Stimulated activated CD8-positive, alpha-beta memory T cell treated with anti-CD3 and anti-CD28 coated beads, Interleukin-15, amount 100 ng/mL, for 48 hours (primary cell): ENCODE measurements at places on chromosomes 16 and 17.

DNA sequence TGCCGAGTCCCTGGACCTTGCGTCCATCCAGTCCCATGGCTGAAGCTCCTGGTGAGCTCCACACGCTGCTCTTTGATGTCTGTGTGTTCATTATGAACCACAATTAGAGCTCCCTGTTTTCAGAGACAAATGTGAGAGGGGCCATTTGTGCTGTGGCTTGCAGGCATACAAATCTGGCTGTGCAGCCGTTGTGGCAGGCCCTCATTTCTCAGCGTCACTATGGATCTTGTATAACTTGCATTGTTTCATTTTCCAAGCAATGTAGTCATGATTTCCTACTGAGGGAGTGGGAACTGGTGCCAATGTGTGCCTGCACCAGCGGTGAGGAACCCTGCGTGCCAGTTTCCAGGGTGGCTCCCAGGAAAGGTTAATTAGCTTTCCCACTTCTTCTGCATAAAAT is 542.6 kb downstream of the TMEM114 start:
- no peak for DNase-seq

DNA sequence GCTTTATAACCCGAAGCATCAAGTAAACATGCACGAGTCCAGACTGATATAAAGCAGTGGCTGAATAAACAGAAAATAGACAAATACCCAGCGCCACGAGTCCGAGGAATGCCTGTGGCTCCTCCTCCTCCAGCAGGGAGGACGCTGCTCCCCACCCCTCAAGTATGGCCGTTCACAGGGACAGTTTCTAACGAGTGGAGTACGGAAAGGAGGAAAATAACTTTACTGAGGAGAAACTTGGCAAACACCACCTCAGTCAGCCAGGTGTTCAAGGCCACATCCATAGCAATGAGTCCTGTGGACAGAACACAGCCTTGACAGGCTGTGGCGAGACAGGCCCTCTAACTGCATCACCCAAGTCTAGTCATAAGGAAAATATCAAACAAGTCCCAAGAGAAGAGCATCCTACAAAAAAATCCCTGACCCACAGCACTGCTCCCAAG is 9.2 kb downstream of the ZDHHC7 start:
- no peak for DNase-seq

- DNase-seq: no peak
Observed at GRCh38 chr17:1036171-1036844, 39.4 kb downstream of the TIMM22 start.

DNA sequence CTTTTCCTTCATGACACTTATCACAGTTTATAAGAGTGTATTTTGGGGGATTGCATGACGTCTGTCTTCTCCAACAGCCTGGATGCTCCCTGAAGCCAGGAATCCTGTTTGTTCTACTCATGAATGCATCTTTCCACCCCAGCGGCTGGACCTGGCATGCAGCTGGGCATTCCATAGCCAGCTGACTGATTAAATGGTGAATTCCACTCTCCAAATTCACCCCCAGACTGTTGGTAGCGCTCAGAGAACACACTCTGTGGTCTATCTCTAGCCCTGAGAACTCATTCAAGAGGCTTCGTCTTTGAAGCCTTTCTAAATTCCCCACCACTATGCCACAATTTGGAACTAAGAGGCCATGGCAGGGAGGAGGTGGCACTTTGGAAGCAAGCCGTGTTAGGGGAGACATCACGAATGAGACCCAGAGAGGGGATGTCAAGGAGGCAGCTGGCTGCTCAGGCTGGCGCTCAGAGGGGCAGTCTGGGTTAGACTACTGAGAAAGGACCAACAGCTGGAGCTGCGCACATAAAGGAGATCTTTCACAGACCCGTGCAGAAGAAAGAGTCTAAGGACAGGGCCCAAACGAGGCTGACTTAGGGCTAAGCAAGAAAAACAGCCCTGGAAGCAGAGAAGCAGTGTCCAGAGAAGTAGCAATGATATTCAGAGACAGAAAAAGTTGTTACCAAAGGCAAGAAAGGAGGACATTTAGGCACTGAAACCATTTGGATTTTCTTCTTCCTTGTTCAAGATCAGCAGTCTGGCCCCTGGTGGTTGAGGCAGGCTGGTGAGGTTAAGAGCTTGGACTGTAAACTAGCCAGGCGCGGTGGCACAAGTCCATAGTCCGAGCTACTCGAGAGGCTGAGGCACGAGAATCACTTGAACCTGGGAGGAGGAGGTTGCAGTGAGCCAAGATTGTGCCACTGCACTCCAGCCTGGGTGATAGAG is 42.4 kb upstream of the ZNF629 start:
- DNase-seq: no peak

- no peak for DNase-seq
Observed at GRCh38 chr17:6162892-6163291, 92.7 kb downstream of the WSCD1 start.

GRCh38 chr16:4676831-4677230 is 16.5 kb upstream of the NUDT16L1 start:
- no peak for DNase-seq

DNA sequence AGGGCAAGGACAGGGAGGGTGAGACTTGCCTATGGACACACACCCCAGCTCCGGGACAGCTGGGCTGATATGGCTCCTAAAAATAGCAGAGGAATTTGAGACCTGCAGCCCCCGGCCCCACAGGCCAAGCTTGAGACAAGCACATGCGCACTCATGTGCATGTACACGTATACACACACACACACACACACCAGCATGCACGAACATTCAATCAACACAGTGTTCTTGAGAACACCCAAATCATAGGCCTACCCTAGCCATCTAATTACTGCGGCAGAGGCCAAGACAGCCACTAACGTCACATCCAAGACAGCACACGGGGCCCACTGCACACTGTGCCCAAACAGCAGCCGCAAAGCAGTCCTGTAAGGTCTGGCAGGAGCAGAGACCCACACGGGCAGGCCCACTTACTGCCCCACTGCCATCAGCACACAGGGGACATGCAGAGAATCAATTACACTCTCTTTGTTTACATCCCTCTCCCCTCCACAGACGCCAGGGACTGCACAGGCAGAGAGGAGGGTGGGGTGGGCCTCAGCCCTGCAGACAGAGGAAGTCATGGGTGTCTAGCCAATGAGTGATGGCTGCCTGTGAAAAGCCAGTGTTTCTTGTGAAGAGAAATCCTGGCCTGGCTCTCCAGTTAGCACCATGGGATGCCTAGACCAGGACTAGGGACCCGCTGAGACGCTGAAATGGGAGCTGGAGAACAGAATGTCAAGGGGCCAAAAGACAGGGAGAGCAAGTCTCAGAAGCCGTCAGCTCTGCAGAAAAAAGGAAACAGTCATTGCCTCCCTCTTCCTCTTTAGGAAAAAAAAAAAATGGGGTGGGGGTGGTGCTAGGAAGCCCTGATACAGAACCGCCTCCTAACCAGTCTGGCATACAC is 39.3 kb downstream of the MYO18A start:
- DNase-seq: no peak

- DNase-seq: no peak
Observed at GRCh38 chr17:73286863-73287296, 24.9 kb downstream of the CDC42EP4 start.

- no peak for DNase-seq
Observed at GRCh38 chr17:37234106-37234505, 141.7 kb upstream of the C17orf78 start.

DNA sequence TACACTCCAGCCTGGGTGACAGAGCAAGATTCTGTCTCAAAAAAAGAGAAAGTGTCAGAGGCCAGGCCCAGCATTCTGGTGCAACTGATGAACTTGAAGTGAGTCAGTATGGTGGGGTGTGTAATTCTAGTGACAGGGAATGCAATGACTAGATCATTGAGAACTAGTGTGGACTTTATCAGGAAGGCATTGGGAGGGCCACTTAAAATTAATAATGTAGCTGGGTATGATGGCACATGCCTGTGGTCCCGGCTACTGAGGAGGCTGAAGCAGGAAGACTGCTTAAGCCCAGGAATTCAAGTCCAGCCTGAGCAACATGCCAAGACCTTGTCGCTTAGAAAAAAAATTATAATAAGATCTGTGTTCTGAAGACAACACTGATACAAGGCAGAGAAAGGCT is 90.8 kb downstream of the STX8 start:
- no peak for DNase-seq

GRCh38 chr16:56847173-56847910 is 17.7 kb upstream of the SLC12A3 start:
- peak; percentile 15 for DNase-seq

DNA sequence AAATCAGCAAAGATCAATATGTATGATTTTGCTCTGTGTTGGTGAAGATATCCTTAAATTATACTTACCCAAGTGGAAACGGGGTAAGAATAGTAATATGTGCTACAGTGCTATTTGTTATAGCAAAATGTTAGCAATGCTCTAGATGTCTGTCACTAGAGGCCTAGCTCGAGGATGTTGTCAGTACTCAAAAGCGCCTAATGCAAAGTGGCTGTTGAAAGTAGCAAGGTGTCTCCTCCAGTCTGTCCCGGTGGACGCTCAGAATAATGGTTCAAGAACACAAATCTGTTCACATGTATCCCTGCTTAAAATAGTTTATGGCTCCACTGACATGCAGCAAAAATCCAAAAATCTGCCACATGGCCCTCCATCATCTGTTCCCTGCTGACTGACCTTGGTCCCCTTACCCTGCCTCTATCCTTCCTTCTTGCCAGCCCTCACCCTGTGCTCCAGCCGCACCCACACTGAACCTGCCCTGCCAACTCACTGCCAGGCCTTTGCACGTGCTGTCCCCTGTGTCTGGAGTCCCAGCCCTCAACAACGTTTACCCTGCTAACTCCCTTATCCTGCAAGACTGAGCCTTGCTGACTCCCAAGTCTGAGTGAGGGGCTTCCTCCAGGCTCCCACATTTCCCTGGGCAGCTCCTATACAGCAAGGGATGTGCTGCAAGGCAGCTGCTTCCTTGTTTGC is 9.6 kb upstream of the RNF112 start:
- no peak for DNase-seq

- no peak for DNase-seq
Observed at GRCh38 chr16:70611224-70611598, 35.1 kb upstream of the IL34 start.

DNA sequence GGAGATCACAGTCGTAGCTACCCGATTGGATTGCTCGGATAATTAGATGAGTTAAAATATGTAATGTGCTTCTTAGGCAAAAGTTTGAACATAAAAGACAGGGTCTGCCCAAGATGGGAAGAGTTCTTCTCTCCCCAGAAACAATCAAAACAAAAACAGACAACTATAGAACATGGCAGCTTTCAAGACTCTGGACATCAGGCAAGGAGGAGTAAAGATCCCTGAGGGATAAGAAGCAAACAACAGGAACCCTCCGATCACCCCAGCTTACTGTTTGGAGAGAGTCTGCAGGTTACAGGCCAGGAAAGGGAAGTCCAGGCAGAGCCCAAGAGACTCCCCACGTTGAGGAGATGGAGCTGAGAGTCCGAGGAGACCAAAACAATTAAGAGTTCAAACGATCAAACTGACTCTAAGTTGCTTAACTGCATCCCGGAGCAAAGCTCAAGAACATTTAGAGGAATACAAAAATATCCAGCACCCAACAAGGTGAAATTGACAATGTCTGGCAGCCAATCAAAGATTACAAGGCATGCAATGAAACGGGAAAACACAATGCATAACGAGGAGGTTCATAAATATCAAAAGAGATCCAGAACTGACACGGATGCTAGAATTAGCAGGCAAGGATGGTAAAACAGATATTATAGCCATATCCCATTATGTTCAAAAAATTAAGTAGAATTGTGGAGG is 3.9 kb downstream of the ASGR2 start:
- no peak for DNase-seq

DNA sequence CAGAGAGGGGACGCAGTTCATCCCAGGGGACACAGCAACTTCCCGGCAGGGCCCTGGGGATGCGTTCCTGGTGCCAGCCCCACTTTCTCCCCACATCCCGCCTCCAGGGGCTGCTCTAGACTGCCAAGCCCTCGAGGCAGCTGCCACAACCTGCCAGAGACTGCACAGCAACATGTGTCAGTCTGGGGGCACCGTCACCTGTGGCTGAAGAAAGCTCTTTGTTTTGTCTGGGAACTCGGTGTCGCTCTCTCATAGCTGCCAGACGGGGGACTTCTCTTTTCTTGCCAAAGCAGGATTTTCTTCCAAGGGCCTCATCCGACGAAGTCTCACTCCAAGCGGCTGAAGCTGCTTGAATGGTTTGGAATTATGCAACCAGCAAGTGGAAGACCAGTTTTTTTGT is 43.7 kb downstream of the COTL1 start:
- DNase-seq: no peak

DNA sequence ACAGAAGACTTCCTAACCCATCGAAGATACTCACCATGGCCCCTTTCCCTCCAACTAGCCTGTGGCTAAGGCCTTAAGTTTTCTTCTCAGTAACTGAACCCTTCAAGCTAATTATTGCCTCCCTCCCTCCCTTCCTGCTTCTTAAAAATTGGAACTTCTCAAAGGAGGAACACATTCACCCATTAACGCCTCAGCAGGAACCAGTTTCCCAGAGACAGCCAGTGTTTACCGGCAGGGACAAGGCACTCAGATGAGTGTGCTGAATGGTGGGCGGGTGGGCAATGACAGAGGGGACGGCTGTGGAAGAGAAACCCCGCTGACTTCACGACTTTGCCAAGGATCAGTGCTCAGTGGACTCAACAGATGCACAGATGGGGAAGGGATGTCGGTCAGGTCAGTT is 20.3 kb downstream of the PITPNA start:
- DNase-seq: no peak

GRCh38 chr16:57115168-57115513 is 22.8 kb downstream of the CPNE2 start:
- no peak for DNase-seq

DNA sequence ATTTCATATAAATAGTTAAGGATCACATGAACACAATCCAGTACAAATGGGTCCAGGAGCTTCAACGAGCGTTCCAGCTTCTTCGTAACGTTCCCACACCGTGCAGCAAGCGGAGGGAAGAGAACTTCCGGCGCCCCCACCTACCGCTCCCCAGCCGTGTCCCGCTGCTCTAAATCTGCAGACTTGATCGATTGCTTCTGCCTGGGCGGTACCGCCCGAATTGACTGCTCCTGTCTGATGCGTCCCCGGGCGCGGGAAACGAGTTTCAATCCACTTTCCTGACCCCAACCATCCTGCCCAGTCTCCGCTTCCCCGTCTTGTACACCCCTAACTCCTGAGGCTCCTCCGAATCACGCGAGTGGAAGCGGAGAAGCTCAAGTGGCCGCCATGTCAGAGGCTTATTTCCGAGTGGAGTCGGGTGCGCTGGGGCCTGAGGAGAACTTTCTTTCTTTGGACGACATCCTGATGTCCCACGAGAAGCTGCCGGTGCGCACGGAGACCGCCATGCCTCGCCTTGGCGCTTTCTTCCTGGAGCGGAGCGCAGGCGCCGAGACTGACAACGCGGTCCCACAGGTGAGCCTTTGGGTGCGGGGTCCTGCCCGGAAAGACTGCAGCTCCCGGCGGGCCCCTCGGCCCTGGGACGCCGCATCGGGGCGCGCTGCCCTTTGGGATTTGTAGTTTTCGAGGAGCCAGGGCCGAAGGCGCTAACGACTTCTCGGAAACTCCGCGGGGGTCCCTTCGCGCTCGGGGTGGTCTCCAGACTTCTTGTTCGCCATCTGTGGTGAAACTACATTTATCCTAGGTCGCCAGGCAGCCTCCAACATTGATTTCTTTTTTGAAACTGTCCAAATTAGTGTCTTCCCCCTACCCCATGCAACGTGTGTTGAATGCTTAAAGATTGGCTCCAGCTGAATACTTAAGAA is at the start of gene GINS3:
Gene GINS3 (plus strand): TSS at position 257 of the 923 bp plus-strand sequence. CDS start 131 bp downstream, at position 388.
- peak; percentile 78 for DNase-seq

GRCh38 chr16:84953190-84953746 is 58.1 kb downstream of the ZDHHC7 start:
- no peak for DNase-seq

- no peak for DNase-seq
Observed at GRCh38 chr16:1336619-1337018, 3.2 kb downstream of the BAIAP3 start.
